ENCODE measurements at places on chromosomes 5 and 9. TPM values are rescaled to one million over a fixed set of nuclear protein-coding genes. Genes with fewer than 3 reads are reported as not detected.

GRCh38 chr9:108270051-108270450 is 585.7 kb downstream of the ACTL7B start:
- H3K27ac ChIP-seq = peak overlapping the region; percentile 96
- H3K4me1 ChIP-seq = peaks cover 43% of the 10 kb centered on the region
- peak; percentile 47 for DNase-seq
- H3K27me3 ChIP-seq = no peaks in the 10 kb centered on the region
- H3K36me3 ChIP-seq = no peaks in the 10 kb centered on the region
- no peak overlapping the region for H3K4me3 ChIP-seq

- DNase-seq = peak; percentile 56
- no peaks in the 10 kb centered on the region for H3K36me3 ChIP-seq
- H3K27ac ChIP-seq = no peak overlapping the region
- peak overlapping the region; percentile 71 for H3K4me3 ChIP-seq
Measured at GRCh38 chr9:132769906-132770769, 99.9 kb downstream of the GTF3C4 start.

- no peaks in the 10 kb centered on the region for H3K27me3 ChIP-seq
- no peak for DNase-seq
- peaks cover 17% of the 10 kb centered on the region for H3K4me1 ChIP-seq
- H3K36me3 ChIP-seq = no peaks in the 10 kb centered on the region
- H3K27ac ChIP-seq = no peak overlapping the region
- no peak overlapping the region for H3K4me3 ChIP-seq
Measured at GRCh38 chr9:87198716-87199115, 251.4 kb upstream of the GAS1 start.

- no peak overlapping the region for H3K27ac ChIP-seq
- DNase-seq = no peak
- no peaks in the 10 kb centered on the region for H3K4me1 ChIP-seq
- peaks cover 89% of the 10 kb centered on the region for H3K27me3 ChIP-seq
- no peaks in the 10 kb centered on the region for H3K36me3 ChIP-seq
- no peak overlapping the region for H3K4me3 ChIP-seq
Measured at GRCh38 chr9:135051316-135052038, 36.0 kb upstream of the OLFM1 start.

GRCh38 chr5:133081036-133081435 is 29.2 kb downstream of the HSPA4 start:
- no peak overlapping the region for H3K27ac ChIP-seq
- no peak for DNase-seq
- H3K4me3 ChIP-seq = no peak overlapping the region
- no peaks in the 10 kb centered on the region for H3K27me3 ChIP-seq
- H3K4me1 ChIP-seq = no peaks in the 10 kb centered on the region

DNA sequence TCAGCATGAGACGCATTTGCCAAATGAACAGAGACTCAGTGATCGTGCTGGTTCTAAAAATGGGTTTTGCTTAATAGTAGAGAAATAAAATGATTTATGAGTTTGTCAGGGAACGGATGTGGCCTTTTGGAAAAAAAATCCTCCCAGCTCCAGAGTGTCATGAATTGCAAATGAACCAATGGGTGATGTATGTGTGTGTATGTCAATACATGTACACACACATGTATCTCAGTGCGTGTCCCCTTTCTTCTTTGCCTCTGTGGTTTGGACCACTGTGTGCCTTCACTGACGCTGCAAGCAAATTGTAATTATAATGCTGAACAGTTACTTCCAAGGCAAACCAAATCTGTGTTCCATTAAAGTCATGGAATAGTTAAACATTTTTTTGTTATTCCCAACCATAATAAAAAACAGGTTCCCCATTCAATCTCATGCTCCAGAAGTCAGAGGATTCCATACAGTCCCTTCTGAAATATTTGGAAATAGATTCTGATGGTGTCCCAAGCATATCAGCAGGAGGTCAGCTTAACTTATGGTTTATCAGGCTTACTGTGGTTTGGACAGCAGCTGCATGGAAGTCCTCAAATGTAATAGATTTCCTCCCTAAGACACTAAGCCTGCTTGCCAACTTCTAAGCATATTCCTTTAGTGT is 630.5 kb downstream of the ACTL7B start:
- no peaks in the 10 kb centered on the region for H3K36me3 ChIP-seq
- no peak overlapping the region for H3K27ac ChIP-seq
- H3K4me3 ChIP-seq = no peak overlapping the region
- no peaks in the 10 kb centered on the region for H3K4me1 ChIP-seq
- H3K27me3 ChIP-seq = no peaks in the 10 kb centered on the region
- DNase-seq = no peak

CDKN2B gene
- total RNA-seq = 33.8 TPM

FOXD4 gene
- not detected for total RNA-seq

GRCh38 chr9:133641396-133641655 is 5.2 kb downstream of the DBH start:
- H3K4me3 ChIP-seq = no peak overlapping the region
- no peaks in the 10 kb centered on the region for H3K36me3 ChIP-seq
- DNase-seq = no peak
- no peak overlapping the region for H3K27ac ChIP-seq
- no peaks in the 10 kb centered on the region for H3K4me1 ChIP-seq
- peaks cover 100% of the 10 kb centered on the region for H3K27me3 ChIP-seq

All from PC-9 (cell line).